ENCODE measurements at places on chromosomes 12 and 14. TPM values are rescaled to one million over a fixed set of nuclear protein-coding genes. Genes with fewer than 3 reads are reported as not detected.

DNA sequence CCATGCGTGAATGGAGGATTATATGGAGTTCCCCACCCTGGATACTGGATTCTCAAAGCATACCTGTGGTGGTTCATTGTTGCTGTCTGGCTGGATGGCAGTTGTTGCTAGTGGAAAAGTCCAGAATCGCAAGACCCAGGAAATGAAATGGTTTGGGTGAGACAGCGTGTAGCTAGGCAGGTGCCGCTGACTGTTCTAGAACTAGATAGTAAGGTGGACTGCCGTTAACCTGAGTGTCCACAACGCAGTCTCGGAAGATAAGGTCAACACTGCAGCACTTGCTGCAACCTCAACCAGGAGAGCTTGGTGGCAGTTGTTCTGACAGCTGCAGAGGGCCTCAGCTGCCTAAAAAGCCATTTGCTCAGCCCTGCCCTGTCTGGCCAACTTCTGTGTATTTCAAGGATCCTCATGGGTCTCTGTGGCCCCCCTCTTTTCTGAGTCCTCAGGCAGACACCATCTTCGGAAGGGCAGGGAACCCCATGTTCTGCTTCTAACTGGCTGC is 15.5 kb upstream of the IRF2BPL start:
- DNase-seq, result no peak

DNA sequence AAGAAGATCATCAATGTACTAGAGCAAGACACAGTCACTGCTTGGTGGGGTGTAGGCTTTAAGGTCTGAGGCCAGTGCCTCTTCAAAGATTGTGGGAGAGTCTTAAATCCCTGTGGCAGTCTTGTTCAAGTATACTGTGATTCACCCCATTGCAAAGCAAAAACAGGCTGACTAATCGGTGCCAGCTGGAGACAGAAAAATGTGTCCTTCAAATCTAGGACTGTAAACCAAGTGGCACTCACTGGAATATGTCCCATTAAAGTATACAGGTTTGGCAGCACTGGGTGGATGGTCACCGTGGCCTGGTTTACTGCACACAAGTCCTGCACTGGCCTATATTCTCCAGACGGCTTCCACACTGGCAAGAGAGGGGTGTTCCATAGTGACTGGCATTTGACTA is 1315.3 kb downstream of the TMEM121 start:
- no peak for DNase-seq

- DNase-seq, result no peak
Measured at GRCh38 chr14:30678926-30679431, 56.9 kb downstream of the SCFD1 start.

GRCh38 chr12:46268583-46269428 is at the start of gene SLC38A1:
TSS of gene SLC38A1 (minus strand) at chr12:46269043. CDS start at chr12:46239800, 29,243 bp downstream.
- DNase-seq, result peak; percentile 61

- DNase-seq, result no peak
Measured at GRCh38 chr12:89697296-89697695, 11.3 kb downstream of the ATP2B1 start.

DNA sequence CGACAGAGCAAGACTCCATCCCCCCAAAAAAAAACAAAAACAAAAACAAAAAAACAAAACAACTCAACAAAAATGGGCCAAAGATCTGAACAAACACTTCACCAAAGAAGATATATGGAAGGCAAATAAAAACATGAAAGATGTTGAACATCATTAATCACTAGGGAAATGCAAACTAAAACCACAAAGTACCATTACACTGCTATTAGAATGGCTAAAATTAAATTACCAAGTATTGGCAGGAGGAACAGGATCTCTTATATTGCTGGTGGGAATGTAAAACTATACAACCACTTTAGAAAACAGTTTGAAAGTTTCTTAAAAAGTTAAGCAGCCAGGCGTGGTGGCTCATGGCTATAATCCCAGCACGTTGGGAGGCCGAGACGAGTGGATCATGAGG is 12.9 kb downstream of the SOS2 start:
- no peak for DNase-seq

- DNase-seq, result no peak
Measured at GRCh38 chr12:21526721-21527345, 737 bp downstream of the SPX start.

- DNase-seq, result no peak
Measured at GRCh38 chr12:69880571-69880970, 55.5 kb downstream of the MYRFL start.

GRCh38 chr12:101876322-101876860 is 989 bp upstream of the DRAM1 start:
- DNase-seq, result no peak

GRCh38 chr12:685388-685787 is 22.1 kb upstream of the NINJ2 start:
- no peak for DNase-seq

- no peak for DNase-seq
Measured at GRCh38 chr12:101044512-101045059, 165.5 kb downstream of the SLC5A8 start.

- DNase-seq, result peak; percentile 57
Measured at GRCh38 chr12:120639771-120640721, at the start of gene CABP1. TSS of gene CABP1 (plus strand) at chr12:120640626. CDS start at chr12:120640686, 60 bp downstream.

- no peak for DNase-seq
Measured at GRCh38 chr12:41055875-41056577, 132.1 kb upstream of the PDZRN4 start.

DNA sequence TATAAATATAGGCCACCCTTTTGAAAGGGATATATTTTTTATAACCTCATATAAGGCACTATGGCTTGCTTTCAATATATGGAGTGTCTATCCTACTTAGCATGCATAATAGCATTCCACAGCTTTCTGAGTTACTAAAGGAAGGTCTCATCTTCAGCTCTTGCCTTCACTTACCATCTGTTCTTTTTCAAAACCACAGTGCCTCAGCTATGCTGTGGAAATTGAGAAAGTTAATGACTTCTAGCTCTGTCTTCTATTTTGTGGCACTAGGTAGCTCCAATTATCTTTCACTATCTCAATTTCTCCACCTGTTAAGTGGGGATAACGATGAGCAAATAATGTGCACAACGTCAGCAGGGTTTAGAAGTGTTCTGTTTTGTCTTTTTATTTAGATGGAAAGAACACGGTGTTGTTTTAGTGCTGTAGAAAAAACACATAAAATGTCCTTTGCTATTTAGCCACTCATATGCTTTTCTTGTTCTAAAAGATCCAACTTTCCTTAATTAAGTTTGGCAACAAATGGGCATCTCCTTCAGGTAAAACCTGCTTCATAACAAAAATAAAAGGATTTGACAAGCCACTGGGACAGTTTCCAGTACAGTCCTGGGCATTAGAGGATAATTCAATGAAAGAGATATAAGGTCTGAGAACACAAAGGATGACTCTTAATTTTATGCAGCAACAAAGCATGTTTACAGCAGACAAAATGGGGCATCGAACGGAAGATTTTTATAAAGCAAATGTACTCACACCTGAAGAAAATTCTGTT is 462.0 kb upstream of the SYT1 start:
- no peak for DNase-seq

DNA sequence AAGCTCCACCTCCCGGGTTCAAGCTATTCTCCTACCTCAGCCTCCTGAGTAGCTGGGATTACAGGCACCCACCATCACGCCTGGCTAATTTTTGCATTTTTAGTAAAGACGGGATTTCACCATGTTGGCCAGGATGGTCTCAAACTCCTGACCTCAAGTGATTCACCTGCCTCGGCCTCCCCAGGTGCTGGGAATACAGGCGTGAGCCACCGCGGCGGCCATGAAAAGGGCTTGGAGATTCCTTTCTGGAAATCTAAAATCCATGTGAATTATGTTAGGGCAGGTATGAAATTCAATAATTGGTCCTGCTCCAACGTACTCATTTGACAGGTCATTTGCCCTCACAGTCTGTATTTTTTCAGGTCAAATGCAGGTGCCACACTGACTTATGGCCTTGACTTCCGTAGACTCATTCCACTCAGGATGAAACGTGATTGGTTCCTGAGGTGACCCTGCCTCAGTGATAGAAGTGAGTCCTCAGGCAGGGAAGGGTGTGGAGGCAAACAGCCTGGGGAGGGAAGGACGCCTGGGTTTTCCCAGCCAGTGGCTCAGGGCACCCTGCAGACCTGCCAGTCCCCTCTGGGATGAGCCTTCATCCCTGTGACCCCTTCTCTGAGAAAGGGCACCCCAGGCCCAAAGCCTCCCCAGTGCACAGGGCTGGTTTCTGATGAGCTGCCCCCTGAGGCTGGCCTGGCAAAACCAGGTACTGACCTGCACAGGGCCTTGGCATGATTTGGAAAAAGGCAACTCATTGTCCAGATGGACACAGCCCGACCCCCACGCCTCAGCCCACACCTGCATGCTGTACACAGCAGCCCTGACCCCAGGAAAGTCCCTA is 48.7 kb downstream of the PSMA6 start:
- no peak for DNase-seq

- DNase-seq, result no peak
Measured at GRCh38 chr12:16719713-16720416, 113.9 kb upstream of the LMO3 start.

DNA sequence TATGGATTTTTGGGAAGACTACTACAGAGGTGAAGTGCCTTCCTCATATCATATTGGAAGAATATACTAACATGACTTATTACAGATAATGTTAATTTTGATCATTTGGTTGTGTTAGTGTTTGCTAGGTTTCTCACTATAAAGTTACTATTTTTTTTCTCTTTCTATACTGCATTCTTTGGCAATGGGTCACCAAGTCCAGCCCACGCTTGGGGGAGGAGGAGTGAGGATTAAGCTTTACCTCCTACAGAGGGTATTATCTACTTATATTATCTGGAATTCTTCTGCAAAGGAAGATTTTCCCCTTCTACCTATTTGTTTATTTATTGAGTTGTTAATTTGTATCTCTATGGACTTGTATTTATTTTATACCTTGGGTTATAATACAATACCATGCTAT is 31.5 kb downstream of the SCN8A start:
- DNase-seq, result no peak

Gene IL31
- total RNA-seq, result not detected

Gene MGAT4C
- 1.4 TPM for total RNA-seq

Gene OVCH1
- total RNA-seq, result not detected

Gene TRHDE
- total RNA-seq, result 1.4 TPM

Gene ZNF605
- 31.3 TPM for total RNA-seq

Gene TAS2R20
- 3.8 TPM for total RNA-seq

Gene EIF2S3B
- 2.3 TPM for total RNA-seq

Gene RNASE1
- total RNA-seq, result 13.3 TPM

Gene FOXA1
- total RNA-seq, result 21.8 TPM

Gene TMEM132C
- 26.0 TPM for total RNA-seq

Gene MDGA2
- total RNA-seq, result 0.27 TPM
